ENCODE measurements at places on chromosomes 3 and 15. TPM values are rescaled to one million over a fixed set of nuclear protein-coding genes. Genes with fewer than 3 reads are reported as not detected.

TRA2B gene
- 141 TPM for total RNA-seq

RGMA gene
- 0.25 TPM for total RNA-seq

XCR1 gene
- total RNA-seq: not detected

WDR5B gene
- total RNA-seq: 4.5 TPM

RTP4 gene
- total RNA-seq: not detected

EOMES gene
- not detected for total RNA-seq

- DNase-seq: peak; percentile 60
Measured at GRCh38 chr15:66789029-66790025, 87.3 kb downstream of the SMAD6 start.

DNA sequence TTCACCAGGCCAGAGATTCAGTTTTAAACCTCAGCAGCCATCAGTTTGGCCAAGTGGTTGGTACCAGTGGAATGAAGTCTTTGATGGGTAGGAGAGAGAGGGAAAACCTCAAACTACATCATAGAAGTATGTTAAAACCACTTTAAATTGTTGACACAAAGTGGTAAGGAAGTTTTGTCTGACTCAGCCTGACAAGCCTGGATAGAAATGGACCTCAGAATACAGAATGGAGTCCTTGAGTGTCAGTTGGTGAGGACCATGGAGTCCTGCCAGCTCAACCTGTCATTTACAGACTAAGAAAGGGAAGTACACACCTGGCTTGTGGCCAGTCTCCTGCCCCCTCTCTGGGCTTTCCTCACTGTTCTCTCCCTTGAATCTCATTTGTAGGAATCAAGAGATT, 12.1 kb downstream of the EAF1 start:
- peak; percentile 10 for DNase-seq

DNA sequence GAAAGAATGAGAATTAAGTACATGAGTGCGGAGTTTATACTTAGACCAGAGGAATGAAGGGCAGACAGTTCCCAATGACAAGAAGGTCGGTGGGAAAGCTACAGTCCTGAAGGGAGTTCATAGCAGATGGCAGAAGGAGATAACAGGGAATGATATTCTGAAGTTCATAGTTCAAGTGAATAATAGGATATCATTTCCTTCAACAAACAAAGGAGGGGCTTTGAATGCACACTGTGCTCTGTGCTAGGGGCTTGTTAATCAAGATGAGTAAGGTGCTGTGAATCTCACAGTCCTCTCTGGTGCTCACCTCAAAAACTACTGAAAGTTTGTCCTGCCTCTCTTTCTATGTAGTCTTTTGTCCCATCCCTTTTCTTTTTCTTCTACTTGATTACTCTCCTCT, 41.9 kb downstream of the SIDT1 start:
- no peak for DNase-seq

DNA sequence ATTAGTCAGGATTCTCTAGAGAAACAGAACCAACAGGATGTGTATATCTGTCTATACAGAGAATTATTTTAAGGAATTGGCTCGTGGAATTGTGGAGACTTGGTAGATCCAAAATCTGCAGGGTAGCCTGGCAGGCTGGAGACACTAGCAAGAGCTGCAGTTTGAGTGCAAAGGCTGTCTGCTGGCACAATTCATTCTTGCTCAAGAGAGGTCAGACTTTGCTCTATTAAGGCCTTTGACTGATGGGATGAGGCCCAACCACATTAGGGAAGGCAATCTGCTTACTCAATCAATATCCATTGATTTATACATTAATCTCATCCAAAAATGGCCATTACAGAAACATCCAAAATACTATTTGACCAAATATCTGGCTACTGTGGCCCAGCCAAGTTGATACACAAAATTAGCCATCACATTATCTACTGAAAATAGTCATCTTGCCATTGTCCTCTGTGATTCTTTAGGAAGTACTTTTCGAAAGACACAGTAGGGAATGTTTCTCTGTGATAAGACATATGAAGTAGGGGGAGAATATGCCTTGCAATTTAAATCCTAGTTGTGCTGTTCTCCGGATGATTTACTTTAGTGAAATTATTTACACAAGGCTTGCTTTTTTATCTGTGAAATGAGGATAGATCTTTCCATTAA, 873.8 kb downstream of the ROBO2 start:
- DNase-seq: no peak

- DNase-seq: no peak
Measured at GRCh38 chr15:71811036-71811736, 832 bp downstream of the NR2E3 start.

- peak; percentile 92 for DNase-seq
Measured at GRCh38 chr15:32824777-32825176, 107.0 kb downstream of the GREM1 start.

DNA sequence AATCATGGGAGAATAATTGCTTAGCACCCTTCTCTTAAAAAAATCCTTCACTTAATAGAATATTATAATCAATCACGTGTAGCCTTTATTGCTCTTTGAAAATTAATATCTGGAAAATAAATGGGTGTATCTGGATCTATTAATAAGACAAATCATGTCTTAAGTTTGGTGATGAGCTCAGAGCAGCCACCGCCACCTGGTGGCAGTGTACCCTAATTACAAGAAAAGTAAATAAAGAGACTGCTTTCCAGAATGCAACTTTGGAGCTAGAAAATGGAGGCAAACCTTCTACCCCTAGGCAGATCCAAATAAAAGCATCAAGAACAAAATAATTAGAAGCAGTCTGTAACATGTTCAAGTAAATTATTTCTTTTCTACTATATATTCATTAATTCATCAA, 43.5 kb downstream of the EPHB1 start:
- no peak for DNase-seq

DNA sequence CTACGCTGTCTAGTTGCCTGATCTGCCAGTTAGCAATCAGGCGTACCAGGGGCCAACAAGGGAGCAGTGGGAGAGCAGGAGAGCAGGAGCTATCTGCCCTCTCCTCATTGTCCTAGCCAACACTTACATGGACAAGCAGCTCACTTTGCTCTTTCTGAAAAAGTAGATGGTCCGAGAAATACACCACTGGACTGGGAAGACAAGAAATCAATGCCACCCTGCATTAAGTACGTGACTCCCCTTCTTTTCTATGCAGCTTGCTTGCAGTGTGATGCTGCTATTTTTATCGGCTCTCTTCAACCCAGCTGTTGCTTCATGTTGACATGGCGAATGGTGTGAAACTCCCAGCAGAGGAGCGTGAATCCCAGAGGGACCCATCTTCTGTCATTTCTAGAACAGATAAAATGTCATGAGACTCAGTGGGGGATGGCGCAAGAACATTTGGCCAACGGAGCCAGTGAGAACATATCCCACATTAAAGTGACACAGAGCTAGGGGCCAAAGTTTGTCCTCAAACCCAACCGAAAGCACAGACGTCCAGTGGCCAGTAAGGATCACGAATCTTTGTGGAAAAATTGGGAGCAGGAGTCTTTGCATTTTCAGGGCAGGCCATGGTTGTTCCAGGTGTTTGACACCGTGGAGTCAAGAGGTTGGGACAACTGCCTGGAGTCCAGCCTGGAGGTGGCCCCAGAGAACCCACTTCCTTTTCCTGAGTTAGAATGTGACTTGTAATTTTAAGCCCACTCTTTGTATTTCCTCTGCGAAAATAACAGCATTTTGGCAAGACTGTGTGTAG, 53.7 kb upstream of the MEF2A start:
- DNase-seq: no peak

DNA sequence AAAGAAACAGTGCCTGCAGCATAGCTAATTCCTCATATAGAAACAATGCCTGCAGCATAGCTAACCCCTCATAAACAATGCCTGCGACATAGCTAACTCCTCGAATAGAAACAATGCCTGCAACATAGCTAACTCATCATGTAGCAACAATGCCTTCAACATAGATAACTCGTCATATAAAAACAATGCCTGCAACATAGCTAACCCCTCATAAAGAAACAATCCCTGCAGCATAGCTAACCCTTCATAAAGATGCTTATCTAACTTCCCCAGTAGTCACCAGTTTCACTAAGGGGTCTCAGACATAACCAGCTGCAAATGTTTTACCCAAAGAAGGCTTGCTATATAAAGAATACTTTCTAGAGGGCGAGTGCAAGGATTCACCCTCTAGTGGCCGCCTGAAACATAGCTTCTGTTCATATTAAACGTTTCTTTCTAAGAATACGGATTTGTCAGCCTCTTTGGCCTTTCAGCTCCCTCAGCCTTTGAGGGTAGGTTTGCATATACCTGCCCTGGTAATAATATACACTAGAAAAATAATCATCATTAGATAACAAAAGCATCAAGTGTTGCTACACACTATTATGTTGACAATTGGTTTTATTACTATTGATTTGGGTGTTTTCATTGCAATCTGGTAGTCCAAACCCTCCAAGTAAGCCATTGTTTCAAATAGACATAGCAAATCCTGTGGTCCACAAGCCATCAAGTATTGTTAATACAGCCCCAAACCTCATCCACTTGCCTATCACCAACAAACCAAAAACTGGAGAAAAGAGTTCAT, 44.4 kb upstream of the FAN1 start:
- peak; percentile 78 for DNase-seq

DNA sequence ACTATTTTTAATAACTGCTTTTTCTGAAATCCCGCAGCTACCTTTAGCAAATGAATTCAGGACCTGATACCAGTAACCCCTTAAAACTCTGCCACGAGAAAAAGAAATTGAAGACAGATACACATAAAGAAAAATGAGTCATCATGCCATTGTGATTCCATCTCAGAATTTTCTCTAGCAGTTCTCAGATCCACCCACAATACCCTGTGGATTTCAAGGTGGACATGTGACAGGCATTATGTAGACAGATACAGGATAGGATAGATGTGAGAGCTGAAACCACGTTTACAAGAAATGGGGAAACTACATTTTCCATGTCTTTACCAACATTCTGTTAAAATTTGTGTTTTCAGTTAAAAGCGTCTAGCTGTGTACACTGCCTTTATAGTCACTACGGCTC, 291.9 kb upstream of the NR2F2 start:
- DNase-seq: no peak

GRCh38 chr15:99142562-99142961, 37.7 kb downstream of the SYNM start:
- no peak for DNase-seq

GRCh38 chr3:165635791-165636683, 201.2 kb downstream of the BCHE start:
- DNase-seq: no peak

DNA sequence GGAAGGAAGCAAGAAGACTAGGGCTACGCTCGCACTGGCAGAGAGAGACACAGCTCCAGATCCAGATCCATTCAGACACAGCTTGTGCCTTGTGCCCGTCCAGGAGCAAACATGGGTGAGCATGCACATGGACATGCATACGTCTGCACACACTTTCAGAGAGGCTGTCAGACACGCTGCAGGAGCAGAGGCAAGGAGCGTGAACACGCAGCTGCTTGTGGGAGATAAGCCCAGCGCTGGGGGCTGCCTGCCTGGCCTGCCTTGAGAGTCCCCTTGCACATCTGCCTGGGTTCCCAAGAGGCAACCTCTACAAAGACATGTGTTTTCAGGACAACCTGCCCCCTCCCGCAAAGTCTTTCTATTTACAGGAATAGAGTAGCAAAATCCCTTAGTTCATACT, 13.6 kb upstream of the BAHD1 start:
- DNase-seq: no peak

DNA sequence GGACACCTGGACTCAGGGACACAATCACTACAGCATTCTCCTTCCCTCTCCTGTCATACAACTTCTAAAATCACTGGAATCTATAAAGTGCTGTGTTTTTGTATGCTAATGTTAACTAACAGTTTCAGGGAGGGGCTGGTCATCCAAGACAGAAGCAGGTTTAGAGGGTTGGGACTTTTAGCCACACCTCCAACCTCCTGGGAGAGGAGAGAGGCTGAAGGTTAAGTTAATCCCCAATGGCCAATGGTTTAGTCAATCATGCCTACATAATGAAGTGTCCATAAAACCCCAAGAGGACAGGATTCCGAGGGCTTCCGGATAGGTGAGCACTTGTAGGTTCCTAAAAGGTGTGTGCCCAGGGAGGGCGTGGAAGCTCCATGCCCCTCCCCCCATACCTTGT, 219.3 kb upstream of the CTNNB1 start:
- DNase-seq: no peak

DNA sequence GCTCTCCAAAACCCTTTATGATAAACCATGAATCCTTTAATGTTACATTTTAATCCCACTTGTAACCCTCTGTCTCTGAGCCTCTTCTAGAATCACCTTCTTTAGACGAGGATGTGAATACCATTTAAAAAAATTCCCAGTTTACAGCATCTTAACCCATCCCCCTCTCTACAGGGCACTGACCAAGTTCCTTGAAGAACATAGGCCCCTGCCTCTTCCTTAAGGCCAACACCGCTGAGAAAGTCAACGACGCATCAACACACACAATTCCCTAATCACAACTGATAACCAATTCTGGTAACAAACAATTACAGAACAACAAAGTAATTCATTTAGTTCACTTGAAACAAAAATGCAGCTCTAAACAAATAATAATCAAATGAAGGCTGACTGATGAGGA, 130.3 kb downstream of the DLG1 start:
- DNase-seq: no peak

GRCh38 chr3:196772897-196773296, 33.2 kb downstream of the PAK2 start:
- no peak for DNase-seq

DNA sequence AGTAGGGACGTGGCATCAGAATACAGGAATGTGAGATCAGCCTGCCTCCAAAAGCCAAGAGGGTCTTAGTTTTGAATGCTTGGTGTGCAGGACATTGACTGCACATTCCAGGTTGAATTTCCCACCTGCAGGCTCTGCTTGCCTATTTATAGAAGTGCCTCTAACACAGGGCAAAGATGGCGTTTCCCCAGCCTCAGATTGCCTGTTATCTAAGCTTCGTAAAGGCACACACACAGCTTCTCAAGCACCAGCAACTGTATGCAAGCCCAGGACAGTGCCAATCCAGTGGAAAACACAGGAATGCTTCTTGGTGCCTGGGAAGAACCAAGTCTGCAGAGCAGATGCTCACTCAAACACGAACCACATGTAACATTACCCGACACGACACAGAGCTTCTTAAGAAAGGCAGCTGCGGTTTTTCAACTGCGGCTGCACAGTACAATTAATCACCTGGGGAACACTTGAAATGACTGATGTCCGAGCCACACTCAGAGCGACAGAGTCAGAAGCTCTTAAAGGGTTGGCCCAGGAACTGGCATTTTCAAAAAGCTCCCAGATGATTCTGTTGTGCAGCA, 90.0 kb upstream of the ANKRD34C start:
- no peak for DNase-seq

DNA sequence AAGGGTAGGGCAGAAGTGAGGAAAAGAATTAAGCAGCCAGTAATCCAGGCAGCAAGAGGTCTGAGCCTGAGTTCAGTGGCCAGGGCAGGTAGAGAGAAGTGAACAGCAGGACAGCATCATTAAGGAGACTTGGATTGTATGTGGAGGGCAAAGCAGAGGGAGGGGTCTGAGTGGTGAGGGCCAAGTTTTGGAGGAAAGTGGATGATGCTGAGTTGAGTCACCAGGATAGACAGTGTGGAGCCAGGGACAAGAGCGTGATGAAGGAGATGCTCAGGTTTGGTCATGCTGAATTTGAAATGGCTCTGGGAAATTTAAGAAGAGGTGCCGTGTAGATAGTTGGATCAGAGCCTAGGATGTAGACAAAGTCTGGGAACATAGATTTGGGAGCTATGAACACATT, 93.1 kb downstream of the ARHGEF26 start:
- DNase-seq: no peak

All from HFFc6 (cell line).